MCF 10A (cell line): ENCODE measurements at places on chromosomes 7 and 10. TPM values are rescaled to one million over a fixed set of nuclear protein-coding genes. Genes with fewer than 3 reads are reported as not detected.
A peak's percentile ranks its signal among the peaks of the same experiment; 100 is the strongest.

DNA sequence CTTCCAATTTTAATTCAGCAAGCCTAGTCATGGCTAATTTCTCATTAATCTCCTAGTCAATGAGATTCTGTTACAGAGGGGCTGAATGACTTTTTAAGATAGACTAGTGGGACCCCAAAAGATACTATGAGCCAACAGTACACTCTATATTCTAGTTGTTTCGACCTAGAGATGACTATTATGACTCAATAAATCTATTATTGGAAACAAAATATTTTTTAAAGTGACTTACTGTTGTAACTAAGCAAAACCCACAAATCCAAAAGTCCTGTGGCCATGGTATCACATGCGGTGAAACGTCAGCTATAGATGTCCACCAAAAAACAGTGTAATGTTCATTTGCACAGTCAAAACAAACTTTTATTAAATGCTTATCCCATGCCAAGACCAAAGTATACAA, 95.3 kb upstream of the ADO start:
- H3K36me3 ChIP-seq = no peaks in the 10 kb centered on the region
- no peaks in the 10 kb centered on the region for H3K4me1 ChIP-seq
- H3K27ac ChIP-seq = no peak overlapping the region
- H3K4me3 ChIP-seq = no peak overlapping the region
- DNase-seq = no peak
- no peaks in the 10 kb centered on the region for H3K27me3 ChIP-seq

DNA sequence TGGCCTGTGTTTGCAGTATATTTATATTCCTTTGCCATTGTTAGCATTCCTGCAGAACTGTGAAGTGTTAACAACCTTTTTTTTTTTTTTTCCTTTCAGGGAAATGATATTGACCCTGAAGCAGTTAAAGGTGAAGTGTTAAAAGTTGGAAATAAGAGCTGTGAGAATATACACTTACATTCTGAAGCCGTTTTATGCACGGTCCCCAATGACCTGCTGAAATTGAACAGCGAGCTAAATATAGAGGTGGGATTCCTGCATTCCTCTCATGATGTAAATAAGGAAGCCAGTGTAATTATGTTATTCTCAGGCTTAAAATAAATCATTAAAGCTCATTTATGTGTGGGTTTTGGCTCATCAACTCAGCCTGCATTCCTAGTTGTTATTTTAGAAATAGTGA, 92.8 kb upstream of the CAPZA2 start:
- no peak for DNase-seq
- H3K27ac ChIP-seq = no peak overlapping the region
- no peak overlapping the region for H3K4me3 ChIP-seq
- H3K4me1 ChIP-seq = no peaks in the 10 kb centered on the region
- H3K27me3 ChIP-seq = no peaks in the 10 kb centered on the region

- no peaks in the 10 kb centered on the region for H3K4me1 ChIP-seq
- no peaks in the 10 kb centered on the region for H3K27me3 ChIP-seq
- H3K36me3 ChIP-seq = no peaks in the 10 kb centered on the region
- no peak overlapping the region for H3K27ac ChIP-seq
- H3K4me3 ChIP-seq = no peak overlapping the region
Measured at GRCh38 chr10:60817398-60817805, 39.1 kb downstream of the CDK1 start.

DNA sequence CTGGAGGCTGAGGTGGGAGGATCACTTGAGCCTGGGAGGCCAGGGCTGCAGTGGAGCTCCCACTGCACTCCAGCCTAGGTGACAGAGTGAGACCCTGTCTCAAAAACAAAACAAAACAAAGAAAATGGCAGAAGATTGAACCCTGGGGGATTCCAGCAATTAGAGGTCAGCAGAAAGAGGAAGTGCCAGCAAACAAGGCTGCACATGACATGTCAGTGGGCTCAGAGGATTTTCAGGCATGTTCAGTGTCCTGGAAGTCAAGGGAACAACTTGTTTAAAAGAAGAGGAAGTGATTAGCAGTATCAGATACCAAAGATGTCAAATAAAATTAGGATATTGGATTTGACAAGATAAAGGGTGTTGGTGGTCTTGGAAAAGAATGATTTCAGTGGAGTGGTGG, 32.3 kb downstream of the RAB18 start:
- no peak overlapping the region for H3K4me3 ChIP-seq
- no peak overlapping the region for H3K27ac ChIP-seq
- H3K4me1 ChIP-seq = peaks cover under 1% of the 10 kb centered on the region

- DNase-seq = peak; percentile 88
- peak overlapping the region; percentile 44 for H3K4me3 ChIP-seq
- no peaks in the 10 kb centered on the region for H3K27me3 ChIP-seq
- no peak overlapping the region for H3K27ac ChIP-seq
- H3K36me3 ChIP-seq = peaks cover 4% of the 10 kb centered on the region
- peaks cover 23% of the 10 kb centered on the region for H3K4me1 ChIP-seq
Measured at GRCh38 chr10:100370714-100371481, 23.9 kb downstream of the SCD start.

DNA sequence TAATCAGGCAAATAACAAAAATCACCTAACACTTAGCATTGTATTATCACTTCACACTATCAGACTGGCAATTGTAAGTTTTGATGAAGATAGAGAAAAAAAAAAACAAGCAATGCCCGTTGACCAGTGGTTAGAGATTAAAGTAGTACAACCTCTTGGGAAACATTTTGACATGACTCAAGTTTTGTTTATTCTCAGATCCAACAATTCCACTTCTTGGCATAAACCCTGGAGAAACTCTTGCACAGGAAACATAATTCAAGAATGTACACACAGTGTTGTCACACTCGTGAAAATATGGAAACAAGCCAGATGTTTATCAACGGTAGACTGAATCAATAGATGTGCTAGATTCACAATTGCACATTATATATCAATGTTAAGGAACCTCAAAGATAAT, 37.2 kb downstream of the FRMD4A start:
- no peaks in the 10 kb centered on the region for H3K36me3 ChIP-seq
- DNase-seq = peak; percentile 22
- H3K27ac ChIP-seq = no peak overlapping the region
- no peaks in the 10 kb centered on the region for H3K27me3 ChIP-seq
- H3K4me1 ChIP-seq = no peaks in the 10 kb centered on the region

DNA sequence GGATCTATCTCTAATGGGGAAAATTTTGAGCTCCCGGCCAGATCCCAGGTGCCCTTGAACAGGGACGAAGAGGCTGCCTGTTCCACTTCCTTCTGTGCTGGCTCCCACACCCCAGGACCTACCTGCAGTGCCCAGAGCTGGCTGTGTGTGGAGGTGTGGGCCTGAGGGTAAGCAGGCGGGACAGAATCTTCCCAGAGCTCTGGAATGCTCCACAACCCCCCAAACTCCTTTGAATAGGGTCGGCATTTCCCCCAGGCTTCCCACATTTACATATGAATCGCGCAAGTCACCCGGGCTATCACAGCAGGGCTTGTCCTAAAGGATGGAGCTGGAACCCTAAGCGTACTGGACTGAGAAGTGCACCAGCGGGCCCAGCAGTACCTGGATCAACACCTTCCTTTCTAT, 95.9 kb downstream of the DNMBP start:
- no peak overlapping the region for H3K27ac ChIP-seq
- no peaks in the 10 kb centered on the region for H3K27me3 ChIP-seq
- H3K36me3 ChIP-seq = peaks cover 6% of the 10 kb centered on the region

DNA sequence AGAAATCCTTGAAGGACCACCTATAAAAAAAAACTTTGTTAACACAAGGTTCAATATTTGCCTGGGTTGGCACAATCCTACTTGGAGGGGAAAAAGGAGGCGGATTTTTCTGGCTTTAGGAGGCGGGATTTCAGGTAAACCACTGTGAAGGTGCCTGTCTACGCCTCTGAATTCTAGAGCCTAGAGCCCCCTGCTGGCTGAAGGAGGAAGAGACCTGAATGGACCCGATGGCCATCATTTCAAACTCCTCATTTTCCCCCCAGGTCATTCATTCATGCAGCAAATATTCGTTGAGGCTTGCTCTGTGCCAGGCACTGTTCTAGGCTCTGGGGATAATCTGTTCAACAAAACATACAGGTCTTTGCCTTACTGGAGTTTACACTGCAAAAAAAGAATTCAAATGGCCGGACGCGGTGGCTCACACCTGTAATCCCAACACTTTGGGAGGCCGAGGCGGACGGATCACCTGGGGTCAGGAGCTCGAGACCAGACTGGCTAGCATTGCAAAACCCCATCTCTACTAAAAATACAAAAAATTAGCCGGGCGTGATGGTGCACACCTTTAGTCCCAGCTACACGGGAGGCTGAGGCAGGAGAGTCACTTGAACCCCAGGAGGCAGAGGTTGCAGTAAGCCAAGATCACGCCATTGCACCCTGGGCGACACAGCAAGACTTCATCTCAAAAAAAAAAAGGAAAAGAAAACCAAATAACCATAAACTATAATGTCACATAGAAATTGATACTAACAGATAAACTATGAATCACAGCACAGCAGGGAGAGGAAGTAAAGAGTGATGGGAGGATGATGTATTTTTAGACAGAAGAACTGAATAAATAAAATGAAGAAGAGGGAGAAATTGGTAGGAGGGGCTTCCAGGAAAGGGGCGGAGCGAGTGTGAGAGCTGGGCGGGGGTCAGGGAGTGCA, 90.1 kb upstream of the NFE2L3 start:
- H3K27ac ChIP-seq = no peak overlapping the region
- peak; percentile 79 for DNase-seq
- no peaks in the 10 kb centered on the region for H3K27me3 ChIP-seq
- H3K4me3 ChIP-seq = no peak overlapping the region

- peaks cover 77% of the 10 kb centered on the region for H3K27me3 ChIP-seq
- no peaks in the 10 kb centered on the region for H3K36me3 ChIP-seq
- no peak overlapping the region for H3K27ac ChIP-seq
- H3K4me1 ChIP-seq = no peaks in the 10 kb centered on the region
Measured at GRCh38 chr10:26172131-26172530, 44.4 kb upstream of the GAD2 start.

DNA sequence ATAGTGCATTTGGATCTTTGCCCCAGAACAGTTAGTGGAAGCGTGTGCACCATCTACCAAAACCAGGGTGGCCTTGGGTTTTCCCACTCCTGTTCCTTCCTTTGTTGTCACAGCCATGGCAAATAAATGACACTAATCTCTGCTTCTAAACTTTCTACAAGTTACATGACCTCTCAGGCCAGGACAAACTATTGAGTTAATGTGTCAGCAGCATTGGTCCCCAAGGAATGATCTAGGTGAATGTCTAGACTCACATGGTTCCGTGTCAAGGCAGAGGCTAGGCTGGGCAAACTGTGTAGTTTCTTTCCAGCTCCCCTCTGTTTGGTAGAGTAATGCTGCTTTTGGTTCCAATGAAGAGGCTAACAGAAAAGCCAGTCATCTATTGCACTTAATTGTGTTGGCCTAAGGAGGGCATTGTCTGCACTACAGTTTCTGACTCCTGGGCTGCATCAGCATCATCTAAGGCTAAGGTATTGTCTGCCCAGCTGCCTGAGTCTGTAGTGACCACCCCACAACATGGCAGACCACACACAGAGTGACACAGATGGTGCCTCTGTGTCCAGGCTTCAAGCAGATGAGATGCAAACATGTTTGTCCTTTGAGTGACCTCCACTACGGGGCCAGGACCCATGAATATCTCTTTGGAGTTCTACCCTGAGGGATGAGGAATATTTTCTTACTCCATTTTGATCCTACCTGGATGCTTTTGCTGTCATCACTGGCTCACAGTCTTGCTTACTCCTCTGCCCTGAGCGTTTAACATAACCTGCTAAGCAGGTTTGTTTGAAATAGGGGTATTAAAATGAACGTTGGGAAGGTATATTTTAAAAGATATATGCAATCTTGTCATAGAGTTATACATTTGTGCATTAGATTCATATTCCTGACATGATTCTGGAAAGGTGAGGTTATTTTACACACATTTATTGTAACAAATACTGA, 1.7 kb downstream of the CYP3A4 start:
- H3K27me3 ChIP-seq = no peaks in the 10 kb centered on the region
- no peaks in the 10 kb centered on the region for H3K36me3 ChIP-seq
- no peak for DNase-seq

- H3K4me1 ChIP-seq = no peaks in the 10 kb centered on the region
- H3K4me3 ChIP-seq = no peak overlapping the region
- no peak for DNase-seq
Measured at GRCh38 chr10:131140606-131141005, 170.9 kb downstream of the TCERG1L start.

- no peaks in the 10 kb centered on the region for H3K36me3 ChIP-seq
- H3K4me1 ChIP-seq = peaks cover 27% of the 10 kb centered on the region
- DNase-seq = peak; percentile 12
- H3K27ac ChIP-seq = no peak overlapping the region
- no peak overlapping the region for H3K4me3 ChIP-seq
Measured at GRCh38 chr10:28382525-28383269, 79.8 kb upstream of the MPP7 start.

DNA sequence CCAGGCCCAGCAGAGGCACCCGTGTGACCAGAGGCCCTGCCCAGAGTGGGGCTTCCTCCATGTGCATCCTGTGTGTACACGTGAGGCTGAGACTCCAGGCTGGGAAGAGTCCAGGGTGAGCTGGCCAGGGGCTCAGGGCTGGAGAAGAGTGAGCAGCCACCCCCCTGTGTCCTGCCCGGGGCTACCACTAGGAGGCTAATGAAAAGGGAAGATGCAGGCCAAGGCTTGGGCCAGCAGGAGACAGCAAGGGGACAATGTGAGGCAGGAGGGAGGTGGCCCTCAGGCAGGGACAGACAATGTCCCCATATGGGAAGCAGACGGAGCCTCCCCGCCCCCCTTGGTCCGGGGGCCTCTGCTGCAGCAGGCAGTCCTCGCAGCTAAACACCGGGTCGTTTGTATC, 102.0 kb downstream of the HIF1AN start:
- peak; percentile 9 for DNase-seq
- H3K4me3 ChIP-seq = no peak overlapping the region
- H3K36me3 ChIP-seq = no peaks in the 10 kb centered on the region
- H3K4me1 ChIP-seq = no peaks in the 10 kb centered on the region
- no peak overlapping the region for H3K27ac ChIP-seq

DNA sequence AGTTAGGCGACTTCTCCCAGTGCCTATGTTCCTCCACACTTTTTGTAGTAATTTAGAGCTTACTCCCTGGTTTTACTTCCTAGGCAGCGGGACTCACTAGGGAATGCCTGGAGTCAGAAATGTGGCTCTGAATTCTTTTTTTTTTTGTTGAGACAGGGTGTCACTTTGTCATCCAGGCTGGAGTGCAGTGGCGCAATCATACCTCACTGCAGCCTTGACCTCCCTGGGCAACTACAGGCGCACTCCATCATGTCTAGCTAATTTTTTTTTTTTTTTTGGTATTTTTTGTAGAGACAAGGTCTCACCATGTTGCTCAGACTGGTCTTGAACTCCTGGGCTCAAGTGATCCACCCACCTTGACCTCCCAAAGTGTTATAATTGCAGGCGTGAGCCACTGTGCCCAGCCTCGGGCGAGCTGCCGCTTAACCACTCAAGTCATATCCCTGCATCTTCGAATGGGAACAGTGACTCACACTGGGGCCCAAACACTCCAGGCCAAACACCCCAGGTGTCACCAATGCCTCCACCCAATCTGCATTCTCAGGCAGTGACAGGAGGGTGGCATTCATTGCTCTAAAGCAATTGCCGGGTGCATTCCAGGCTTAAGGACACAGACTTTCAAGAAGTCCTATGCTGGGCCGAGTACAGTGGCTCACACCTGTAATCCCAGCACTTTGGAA, 19.6 kb downstream of the RGS10 start:
- no peaks in the 10 kb centered on the region for H3K27me3 ChIP-seq
- H3K27ac ChIP-seq = peak overlapping the region; percentile 27
- H3K4me3 ChIP-seq = no peak overlapping the region
- H3K36me3 ChIP-seq = peaks cover 14% of the 10 kb centered on the region
- DNase-seq = peak; percentile 63

Gene SPDYE8
- total RNA-seq = not detected in 2 replicates

Gene KCP
- 0.42 and 0.68 TPM in 2 replicates for total RNA-seq

Gene INHBA
- total RNA-seq = 10.0 and 14.3 TPM in 2 replicates

Gene NPTX2
- total RNA-seq = not detected in 2 replicates

Gene SLK
- total RNA-seq = 57.3 and 71.9 TPM in 2 replicates

Gene HTRA1
- 157 and 175 TPM in 2 replicates for total RNA-seq
